ENCODE measurements at places on chromosomes 1 and 21.

GRCh38 chr1:192053531-192053971, 104.7 kb upstream of the RGS18 start:
- no peak for DNase-seq

DNA sequence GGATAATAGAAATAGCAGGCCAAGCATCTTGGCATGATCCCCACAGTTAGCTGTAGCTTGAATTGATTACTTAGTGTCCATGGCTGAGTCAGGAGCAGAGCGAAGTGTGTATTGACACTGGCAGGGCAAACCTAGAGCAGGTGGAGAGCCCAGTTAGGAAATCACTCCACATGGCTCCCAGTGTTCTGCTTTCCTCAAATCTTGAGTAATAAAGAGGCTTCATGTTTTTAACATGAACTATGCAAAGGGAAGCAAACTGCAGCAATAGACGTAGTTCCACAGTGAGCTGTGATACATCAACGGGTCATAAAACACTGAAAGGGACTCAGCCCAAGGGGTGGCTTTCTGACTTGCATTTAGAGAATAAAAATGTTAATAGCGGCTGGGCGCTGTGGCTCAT, 28.9 kb downstream of the RHEX start:
- no peak for DNase-seq

- DNase-seq = no peak
These were observed 28.1 kb downstream of the TMEM50B start for GRCh38 chr21:33451634-33452071.

GRCh38 chr1:21302747-21303715, 12.8 kb upstream of the ECE1 start:
- no peak for DNase-seq

- DNase-seq = no peak
These were observed at the start of gene ITPKB for GRCh38 chr1:226738995-226739695. TSS of gene ITPKB (minus strand) at chr1:226739282. CDS start at chr1:226737458, 1,824 bp downstream.

DNA sequence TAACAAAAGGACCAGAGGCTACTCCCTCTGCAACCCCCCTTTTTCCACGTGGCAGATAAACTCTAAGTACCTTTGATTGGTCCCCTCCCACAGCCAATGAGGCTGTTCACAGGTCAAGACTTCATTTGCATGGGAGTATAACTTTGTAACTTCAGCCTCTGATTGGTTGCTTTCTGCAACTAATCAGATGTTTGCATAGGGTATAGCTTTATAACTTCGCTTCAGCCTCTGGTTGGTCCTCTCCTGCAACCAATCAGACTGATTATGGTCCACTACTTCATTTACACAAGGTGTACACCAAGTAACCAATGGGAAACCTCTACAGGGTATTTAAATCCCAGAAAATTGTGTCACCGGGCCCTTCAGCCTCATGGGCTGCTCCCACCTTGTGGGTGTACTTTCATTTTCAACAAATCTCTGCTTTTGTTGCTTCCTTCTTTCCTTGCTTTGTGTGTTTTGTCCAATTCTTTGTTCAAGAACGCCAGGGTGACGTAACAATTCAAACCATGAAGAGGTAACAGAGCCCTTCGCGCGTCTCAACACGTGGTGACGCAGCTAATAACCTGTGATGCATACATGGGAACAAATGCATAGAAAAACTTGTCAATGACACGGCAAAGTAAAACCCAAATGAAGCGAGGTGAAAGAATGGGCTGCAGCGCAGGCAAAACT, 47.2 kb downstream of the VPS26C start:
- DNase-seq = no peak

DNA sequence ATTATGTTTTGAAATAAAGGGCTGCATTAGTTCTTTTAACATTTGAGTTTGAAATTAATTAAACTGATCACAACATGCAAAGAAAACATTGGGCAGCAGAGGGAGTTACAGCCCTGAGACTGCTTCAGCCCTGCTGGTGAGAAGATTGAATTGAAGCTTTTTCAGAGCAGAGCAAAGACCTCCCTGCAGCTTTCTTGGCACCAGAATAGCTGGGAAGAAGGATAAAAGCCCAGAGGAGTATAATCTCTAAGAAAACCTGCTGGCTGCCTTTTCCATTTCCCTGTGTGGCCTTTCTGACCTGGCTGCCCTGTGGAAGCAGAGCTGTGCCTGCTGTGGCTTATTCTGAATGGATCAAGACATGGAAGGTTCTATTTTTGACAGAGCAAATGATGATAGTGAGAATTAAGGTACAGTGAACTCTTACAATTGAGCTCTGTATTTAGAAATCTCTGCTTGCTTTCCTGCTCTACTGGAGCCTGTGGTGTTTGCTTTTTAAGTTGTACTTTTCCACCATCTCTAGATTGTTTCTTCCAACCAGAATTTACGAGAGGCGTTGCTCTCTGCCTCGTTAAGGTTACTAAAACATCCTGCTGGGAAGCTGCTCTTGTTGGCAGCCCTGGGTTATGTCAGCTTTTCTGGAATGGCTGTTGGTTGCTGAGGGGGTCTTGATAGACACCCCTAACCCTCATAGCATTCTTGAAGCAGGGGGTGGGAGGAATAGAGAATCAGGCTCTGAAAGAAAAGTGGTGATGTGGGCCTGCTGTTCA, 9.9 kb downstream of the SNRPE start:
- DNase-seq = no peak

DNA sequence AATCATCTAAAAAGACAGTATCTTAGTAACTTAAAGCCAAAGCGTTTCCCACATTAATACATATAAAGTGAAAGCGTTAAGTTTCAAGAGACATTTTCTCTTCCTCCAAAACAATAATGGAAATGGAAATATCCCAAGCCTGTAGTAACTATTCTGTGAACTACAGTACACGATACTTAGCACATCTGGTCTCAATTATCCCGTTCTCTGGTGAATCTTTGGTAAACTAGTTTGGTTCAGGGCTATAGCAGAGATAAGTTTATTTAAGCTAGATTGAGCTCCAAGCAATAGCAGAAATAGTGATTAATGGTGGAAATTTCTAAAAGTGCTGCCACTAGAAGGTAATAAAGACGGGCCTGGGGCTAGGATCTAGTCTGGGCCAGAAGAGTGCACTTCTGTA, 55.2 kb downstream of the PCNX2 start:
- DNase-seq = no peak

GRCh38 chr1:228335406-228336307, 71.0 kb downstream of the TRIM11 start:
- no peak for DNase-seq

GRCh38 chr1:19738669-19739068, 61.0 kb downstream of the TMCO4 start:
- DNase-seq = no peak

DNA sequence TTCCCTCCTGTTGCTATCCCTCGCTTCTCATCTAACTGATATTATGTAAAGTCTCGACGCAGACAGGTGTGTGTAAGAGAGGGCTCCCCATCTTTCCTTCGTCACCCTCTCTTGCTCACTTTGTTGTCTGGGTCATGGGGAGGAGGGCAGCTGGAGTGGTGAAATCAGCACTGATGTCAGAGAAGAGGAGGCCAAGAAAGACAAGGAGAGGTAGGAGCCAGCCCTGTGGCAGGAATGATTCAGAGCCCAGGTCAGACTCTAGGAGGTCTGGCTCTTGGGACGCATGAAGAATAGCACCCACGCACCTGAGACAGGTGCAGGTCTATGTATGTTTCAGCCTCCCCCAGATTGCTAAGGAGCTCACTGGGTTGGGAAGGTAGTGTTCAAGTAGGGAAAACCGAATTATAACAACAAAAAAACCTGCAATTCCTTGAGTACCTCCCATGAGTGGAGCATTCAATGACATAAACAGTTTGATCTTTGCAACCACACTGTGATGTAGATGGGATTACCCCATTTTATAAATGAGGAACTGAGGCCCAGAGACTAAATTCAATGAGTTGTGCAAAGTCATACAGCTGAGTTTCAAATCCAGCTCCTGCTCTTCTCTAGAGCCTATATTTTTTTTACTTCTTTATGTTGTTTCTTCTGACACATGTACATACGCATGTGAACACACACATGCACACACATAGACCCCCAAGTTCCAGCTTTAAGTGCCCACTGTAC, 10.4 kb downstream of the NUAK2 start:
- DNase-seq = no peak

GRCh38 chr1:185435696-185436379, 118.8 kb upstream of the IVNS1ABP start:
- no peak for DNase-seq

GRCh38 chr1:240649733-240650721, 38.1 kb upstream of the GREM2 start:
- no peak for DNase-seq

DNA sequence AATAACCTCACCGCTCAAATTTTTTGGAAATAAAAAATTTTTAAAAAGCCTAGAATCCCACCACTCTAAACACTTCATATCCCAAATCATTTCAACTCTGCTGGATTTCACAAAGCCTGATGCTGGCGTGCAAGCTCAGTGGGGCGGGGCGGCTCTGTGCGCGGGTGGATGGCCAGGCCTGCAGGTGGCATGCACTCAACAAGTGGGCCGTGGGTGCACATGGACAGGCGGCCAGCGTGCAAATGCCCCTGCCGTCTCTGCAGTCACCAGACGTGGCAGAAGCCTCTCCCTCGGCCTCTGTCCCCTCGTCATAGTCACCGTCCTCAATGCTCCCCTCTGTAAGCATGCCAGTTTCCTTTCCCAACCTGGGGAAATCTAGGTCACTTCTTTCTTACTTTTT, 6.6 kb upstream of the PDE9A start:
- DNase-seq = no peak

DNA sequence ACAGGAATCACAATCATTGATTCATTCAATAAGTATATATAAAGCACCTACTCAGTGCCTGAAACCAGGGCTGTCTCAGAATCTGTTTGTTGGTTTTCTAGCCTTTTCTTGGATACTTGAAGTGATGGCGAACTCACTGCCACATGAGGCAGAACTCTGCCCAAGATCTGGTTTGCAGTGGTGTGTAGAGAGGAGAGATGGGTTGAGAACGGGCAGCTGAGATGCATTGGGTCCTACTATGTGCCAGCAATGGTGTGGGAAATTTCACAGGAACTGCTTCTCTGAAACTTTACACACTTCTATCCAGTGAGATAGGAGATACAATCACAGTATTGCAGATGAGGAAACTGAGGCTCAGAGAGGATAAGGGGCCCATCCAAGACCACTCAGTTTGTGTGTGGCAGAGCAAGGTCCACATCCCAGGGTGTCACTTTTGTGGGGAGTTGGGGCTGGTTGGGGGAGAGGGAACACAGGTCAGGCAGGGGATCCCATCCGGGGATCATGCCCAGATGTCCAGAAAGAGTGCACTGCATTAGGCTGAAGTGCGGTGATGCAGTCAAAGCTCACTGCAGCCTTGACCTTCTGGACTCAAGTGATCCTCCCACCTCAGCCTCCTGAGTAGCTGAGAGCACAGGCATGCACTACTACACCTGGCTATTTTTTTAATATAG, 83.7 kb upstream of the IFFO2 start:
- DNase-seq = no peak

GRCh38 chr1:96145492-96145891, 576.1 kb upstream of the PTBP2 start:
- DNase-seq = no peak

DNA sequence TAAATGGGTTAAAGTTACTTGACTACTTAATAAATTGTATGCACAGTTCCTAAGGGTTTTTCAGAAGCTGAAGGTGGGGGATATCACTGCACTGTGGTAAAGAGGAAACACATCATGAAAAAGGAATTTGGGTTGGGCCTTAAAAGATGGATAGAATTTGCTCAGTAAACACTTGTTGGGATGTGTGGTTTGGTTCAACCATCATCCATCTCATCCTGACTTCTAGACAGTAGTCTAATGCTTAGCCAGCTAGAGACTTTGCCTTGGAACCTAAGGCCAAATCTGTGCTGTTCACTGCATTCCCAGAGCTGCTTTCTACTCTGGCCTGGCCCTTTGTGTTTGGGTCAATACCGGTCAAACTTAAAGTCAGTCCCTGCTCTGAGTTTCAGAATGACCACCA, 30.6 kb downstream of the LY9 start:
- no peak for DNase-seq

DNA sequence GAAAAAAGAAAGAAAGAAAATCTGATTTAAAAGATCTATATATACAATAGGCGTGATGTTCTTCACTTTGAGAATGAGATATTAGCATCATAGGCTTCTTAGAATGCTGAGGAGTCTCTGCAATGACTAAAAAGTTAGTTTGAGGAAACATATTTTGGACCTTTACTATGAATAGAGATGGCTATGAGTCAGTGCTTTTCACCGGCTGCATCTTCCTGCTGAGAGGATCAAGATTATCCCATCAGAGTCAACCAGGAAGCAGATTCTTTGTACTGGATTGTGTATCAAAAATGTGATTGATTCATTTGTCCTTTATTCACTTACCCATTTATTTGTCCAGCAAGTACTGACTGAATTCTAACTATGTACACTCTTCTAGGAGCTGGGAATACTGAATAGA, 144.2 kb downstream of the KCNK2 start:
- no peak for DNase-seq

- DNase-seq = no peak
These were observed 37.1 kb upstream of the CD55 start for GRCh38 chr1:207284209-207284897.

- no peak for DNase-seq
These were observed 204.7 kb downstream of the ST6GALNAC3 start for GRCh38 chr1:76279101-76279748.
